ENCODE measurements at places on chromosomes 7 and 10.

DNA sequence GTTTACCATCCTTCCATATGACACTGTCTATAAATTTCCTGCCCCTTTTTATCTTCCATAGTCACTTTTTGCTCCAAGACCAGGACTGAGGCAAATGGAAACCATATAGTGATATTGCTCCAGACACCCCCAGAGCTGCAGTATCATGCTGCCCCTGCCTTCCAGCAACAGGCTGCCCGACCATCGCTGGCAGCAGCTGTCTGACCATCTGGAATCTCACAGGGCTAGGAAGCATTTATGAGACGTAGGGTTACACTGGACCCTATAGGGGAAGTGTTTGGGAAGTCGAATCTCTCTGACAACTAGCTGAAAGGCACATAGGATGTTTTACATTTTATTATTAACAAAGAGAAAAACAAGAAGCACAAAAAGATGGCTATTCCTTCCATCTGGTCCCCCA is 19.4 kb downstream of the ENO4 start:
- DNase-seq: no peak

- DNase-seq: no peak
These were observed 424.1 kb upstream of the NPVF start for GRCh38 chr7:25652366-25652765.

GRCh38 chr7:151809146-151809863 is 67.6 kb downstream of the PRKAG2 start:
- no peak for DNase-seq

DNA sequence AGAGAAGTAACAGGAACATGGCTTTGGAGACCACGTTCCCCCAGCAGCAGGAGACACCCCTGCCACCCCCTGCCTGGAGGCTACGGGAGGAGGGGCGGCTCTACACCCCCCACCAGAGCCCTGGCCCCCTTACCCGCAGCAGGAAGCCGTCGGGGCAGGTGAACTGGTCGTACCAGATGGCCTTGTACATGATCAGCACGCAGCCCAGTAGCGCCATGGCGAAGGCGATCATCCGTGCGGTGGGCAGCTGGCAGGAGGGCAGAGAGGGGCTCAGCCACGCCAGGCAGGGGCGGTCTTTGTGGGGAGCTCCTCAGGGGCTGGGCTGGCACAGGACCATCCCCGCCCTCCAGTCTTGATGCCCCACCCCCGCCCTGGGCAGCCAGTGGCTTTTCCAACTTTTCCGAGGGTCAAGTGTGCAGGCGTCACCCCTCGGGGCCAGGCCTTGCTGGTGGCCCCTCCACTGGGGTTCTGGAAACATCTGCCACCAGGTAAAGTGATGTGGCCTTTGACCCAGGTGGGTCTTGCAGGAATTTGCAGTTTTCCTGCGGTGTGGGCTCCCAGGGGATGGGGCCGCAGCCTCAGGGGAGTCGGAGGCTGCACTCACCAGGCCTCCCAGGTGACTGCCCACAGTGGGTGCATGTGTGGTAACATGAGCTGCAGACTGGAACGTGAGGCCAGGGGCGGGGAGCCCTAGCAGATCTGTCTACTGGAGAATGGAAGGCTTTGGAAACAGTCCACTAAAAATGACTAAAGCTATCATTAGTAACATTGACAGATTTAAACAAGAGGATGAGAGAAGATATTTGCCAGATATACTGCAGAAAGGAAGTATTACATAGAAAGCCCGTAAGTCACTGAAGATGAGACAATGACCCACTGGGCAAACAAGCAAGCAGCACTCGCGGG is 9.7 kb downstream of the CALY start:
- DNase-seq: peak; percentile 16

DNA sequence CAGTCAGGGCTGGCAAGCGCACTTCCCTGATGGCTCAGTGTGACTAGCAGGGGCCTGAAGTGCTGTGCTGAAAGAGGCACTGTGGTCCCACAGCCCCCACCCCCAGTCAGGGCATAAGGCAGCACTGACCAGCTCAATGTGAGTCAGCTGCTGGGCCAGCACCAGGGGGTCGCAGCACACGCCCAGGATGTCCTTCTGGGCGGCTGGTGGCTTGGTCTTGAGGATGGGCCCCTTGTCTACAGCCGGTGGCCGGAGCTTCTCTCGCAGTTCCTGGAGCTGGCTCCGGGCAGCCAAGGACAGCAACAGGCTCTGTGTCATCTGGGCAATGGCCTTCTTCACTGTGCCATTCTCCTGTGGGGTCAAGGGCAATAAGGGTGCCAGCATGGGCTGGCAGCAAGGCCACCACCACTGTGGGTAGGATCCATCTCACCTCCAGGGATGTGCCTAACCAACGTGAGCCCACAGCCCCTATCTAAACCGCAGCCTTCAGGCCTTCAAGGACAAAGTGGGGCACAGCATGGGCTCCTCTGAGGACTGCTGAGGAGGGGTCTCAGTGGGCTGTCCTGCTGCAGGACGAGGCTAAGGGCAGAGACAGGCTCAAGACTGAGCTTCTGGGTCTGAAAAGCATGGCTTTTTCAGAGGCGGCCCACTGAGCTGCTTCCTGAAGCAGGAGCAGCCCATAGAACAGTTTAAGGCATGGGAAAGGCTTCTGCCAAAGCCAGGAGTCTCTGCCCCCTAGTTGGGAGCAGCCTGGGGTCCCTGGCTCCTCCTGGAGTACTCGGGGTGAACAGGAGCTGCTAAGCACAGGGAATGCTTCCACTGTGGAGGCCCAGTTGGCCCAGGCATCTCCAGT is 62.5 kb downstream of the CSGALNACT2 start:
- DNase-seq: no peak

GRCh38 chr7:104857458-104858425 is 156.3 kb upstream of the KMT2E start:
- DNase-seq: no peak

DNA sequence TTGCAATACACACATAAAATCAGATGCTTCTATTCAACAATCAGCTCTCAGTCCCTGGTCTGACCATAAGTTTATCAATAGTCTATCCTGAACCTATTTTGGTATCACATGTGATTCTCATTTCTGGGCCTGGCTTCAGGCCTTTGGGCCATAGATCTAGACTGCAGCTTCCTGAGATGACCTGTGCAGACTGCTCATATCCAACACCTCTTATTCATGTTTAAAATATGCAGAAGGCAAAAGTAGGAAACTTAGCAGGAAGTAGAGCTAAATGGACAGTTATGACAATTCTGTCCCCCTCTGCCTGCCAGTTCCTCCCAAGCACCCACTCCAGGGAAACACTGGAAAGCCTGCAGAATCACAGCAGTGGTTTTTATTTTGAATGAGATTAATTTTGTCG is 53.3 kb downstream of the C7orf25 start:
- no peak for DNase-seq

- no peak for DNase-seq
These were observed 251.9 kb upstream of the PTER start for GRCh38 chr10:16184906-16185305.

DNA sequence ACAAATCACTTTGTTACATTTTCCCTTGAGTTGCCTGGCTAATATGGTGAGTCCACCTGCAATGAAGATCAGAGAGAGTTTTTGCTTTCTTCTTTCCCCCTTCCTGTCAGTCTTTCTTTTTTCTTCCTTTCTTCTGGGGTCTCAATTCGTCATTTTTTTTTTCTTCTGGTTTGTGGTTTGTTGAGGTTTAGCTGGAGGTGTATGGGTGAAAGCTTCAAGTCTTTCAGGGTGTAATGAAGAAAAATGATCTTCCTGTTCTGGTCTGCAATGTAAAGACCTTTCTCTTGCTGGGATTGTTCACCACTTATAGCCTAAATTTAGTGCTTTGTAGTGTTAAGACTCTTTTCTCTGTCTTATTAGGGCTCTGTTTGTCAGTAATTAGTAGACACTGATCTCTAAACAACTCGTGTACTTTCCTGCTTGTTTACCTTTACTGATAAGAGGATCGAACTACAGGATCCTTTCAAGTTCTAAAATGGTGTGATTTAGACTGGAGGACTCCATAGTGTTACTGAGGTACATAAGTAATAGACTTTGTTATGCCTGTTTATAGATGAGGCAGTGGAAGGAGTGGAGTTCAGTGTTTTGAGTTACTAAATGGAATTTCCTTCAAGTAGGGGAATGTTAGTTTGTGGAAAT is 129.1 kb downstream of the SUGCT start:
- no peak for DNase-seq

DNA sequence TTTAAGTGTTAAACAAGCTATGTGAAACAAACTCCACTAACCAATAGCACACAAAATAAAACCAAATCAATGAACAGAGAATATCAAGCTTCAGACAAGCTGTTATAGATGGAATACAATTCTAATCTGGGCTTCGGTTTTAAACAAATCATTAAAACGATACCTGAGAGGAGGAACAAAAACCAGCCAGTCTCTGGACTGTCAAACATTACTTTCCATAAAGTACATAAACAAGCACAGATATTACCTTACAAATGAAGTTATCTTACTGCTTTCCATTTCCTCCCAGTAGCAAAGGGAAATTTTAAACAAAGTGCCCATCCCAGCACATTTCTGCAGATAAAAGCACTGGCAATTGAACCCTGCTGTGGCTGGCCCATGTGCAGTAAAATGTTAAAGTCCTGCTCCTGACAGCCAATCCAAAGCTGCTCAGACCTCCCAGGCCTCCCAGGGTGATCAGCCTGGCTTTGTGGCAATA is 128.0 kb downstream of the NRCAM start:
- no peak for DNase-seq

- no peak for DNase-seq
These were observed 19.0 kb downstream of the DPCD start for GRCh38 chr10:101607124-101607523.

- no peak for DNase-seq
These were observed 84.9 kb downstream of the NHLRC2 start for GRCh38 chr10:113939212-113939860.

- no peak for DNase-seq
These were observed 32.7 kb downstream of the ADAP1 start for GRCh38 chr7:921581-922333.

GRCh38 chr10:112356686-112357085 is 17.2 kb upstream of the ACSL5 start:
- no peak for DNase-seq

- no peak for DNase-seq
These were observed 129.7 kb downstream of the SAMD9 start for GRCh38 chr7:92988051-92988450.

DNA sequence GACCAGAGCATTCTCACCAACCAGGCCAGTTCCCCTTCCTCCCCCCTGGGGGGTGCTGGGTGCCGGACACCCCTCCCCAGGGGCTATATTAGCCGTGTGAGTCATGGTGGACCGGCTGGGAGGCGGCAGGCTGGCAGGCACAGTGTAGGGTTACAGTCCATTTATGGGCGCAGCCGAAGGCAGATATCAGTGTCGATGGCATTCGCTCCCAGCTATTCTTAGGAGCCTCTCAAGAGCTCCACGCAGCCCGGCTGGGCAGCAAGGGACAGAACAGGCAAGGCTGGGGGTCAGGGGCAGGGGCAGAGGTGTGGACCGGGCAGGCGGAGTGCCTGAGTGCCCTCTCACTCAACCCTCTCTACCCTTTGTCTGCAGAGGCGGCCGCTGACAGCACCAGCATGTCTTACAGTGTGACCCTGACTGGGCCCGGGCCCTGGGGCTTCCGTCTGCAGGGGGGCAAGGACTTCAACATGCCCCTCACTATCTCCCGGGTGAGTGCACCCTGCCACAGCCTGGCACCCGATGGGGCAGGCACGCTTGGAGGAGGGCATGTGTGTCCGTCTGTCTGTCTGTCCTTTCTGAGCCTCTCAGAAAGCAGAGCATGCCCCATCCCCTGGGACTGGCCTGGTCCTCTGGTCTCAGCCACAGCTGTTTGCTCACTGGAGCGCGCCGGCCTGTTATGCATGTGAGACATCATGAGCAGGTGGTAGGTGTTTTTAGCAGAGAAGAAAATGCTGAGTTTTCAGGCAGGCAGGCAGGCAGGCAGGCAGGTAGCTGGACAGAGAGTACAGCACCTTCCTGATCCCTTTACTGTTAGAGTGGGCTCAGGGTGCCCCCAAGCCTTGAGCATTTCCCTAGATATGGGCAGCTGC is at the start of gene LDB3:
LDB3 (plus strand) TSS at position 215 of the 869 bp plus-strand sequence; CDS start at position 396, 181 bp downstream.
- DNase-seq: peak; percentile 74

GRCh38 chr7:43557831-43558495 is 24.9 kb upstream of the STK17A start:
- no peak for DNase-seq

Measured in femur (tissue), 1 donor.